Testis (tissue), 5 donors: ENCODE measurements at places on chromosomes 5 and 9.
A peak's percentile ranks its signal among the peaks of the same experiment; 100 is the strongest.

- DNase-seq: no peak
These were observed 60.8 kb downstream of the CSF2 start for GRCh38 chr5:132134384-132134783.

DNA sequence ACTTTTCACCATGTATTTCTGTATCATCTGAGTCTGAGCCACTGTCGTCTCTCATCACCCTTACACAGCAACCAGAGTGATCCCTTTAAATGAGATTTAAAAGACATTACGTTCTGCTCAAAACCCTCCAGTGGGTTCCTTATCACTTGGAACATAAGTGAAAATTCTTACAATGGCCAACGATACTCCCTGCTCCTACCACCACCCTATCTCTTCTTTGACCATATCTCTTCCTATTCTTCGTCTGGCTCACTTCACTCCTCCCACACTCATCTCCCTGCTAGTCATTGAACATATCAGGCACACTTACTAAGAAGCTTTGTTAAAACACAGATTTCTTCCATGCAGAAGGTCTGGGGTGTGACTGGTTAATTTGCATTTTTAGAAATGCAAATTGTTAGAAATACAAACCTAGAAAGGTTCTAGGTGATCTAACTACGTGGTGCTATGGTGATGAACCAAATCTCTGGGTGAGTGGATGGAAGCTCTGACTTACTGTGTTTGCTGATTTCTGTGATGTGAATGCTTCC is 166.6 kb upstream of the CD180 start:
- DNase-seq: no peak

DNA sequence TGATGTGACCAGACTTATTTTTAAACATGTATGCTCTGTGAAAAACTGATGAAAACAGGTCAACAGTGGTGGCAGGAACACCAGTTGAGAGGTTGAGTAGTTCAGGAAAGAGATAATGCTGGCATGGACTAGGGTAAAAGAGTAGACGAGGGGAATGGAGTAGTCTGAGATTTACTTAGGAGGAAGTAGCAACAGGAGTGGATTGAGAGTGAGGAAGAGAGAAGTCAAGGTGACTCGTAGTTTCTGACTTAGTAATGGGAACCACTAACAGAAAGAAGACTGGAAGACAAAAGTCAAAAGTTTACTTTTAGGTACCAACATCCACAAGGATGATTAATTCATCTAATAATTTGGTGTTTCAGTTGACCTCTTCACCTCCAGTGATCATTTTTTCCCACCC is 3.6 kb downstream of the SRA1 start:
- DNase-seq: no peak

DNA sequence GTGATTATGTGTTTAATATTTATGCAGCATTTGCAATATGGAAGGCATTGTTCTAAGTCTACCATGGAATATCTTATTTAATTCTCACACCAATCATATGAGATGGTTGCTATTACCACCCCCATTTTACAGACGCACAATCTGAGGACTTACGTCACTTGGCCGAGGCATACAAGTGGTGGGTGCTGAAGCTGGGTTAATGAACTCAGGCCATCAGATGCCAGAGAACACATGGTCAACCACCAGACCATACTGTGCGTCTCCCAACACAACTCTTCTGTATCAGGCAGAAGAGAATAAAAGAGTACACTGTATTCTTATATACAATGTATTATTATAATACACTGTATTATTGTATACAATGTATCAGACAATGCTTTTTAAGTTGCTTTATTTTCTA is 59.5 kb downstream of the ZNF366 start:
- DNase-seq: peak; percentile 69

GRCh38 chr9:128689820-128690683 is 1.0 kb downstream of the SET start:
- DNase-seq: peak; percentile 58

DNA sequence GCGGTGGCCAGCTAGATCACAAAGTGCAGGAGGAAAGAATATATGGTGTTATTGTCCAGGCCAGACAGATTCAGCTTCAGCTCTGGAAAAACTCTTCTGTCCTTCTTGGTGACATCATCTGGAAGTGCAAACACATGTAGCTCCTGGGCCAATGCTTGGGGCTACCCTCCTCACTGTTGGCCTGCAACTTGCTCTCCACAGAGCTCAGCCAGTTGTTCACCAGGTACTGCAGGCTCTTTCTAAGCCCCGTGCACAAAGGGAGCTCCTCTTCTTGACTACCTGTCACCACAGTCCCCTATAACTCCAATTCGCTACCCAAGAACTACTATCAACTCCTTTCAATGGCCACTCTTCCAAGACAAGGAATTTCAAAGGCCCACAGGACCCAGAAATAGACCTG is 1175.9 kb upstream of the CDH9 start:
- no peak for DNase-seq

- DNase-seq: no peak
These were observed 220.5 kb downstream of the SLC12A2 start for GRCh38 chr5:128304088-128304487.

DNA sequence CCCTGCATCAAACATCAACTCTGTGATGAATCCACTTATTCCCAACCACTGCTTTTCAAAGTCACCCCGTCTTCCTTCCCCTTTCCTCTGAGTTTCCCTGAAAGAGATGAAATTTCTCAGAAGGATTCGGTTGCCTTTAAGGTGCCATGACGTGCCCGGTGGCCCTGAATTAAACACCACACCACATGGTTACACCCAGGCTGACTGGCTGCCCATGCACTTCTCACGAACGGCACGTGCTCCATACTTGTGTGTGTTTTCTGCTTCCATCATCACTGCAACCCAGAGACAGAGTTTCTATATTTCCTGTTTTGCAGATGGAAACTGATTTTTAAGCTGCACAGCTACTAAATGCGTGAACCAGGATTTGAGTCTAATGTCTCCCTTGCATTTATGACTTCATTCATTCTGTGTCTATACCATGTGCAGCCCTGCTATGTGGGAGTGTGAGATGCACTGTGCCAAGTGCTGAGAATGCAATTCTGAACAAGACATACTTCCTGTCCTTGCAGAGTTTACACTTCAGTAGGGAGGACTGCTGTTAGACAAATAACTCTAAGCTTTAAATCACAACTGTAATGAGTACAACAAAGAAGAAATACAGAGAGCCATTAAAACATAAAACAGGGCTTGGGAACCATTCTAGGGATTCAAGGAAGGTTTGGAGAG is 162.9 kb downstream of the NXNL2 start:
- DNase-seq: no peak

DNA sequence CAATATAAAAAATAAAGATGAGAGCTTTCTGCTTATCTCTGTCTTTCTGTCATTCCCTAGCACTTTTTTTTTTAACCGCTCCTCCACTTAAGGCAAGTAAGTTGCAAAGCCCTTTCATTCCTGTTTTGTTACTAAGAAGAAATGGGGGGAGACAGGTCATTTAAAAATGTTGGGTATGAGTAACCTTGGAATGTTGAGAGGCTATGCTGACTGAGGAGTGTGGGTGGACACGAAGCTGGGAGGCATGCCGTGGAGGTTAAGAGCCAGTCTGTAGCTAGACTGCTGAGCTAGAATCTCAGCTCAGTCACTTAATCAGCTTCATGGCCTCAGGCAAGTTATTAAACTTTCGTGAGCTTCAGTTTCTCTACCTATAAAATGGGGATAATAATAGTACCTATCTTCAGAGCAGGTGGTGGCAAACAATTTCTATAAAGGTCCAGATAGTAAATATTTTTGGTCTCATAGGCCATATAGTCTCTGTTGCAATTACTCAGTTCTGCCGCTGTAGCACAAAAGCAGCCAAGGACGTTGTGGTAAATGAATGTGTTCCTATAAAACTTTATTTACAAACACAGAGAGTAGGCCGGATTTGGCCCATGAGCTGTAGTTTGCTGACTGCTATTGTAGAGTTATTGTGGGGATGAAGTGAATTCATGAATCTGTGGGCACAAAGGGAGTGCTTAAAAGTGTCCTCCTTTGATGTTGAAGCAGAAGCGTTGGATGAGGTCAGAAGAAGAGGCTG is 220.0 kb downstream of the GABBR2 start:
- no peak for DNase-seq

DNA sequence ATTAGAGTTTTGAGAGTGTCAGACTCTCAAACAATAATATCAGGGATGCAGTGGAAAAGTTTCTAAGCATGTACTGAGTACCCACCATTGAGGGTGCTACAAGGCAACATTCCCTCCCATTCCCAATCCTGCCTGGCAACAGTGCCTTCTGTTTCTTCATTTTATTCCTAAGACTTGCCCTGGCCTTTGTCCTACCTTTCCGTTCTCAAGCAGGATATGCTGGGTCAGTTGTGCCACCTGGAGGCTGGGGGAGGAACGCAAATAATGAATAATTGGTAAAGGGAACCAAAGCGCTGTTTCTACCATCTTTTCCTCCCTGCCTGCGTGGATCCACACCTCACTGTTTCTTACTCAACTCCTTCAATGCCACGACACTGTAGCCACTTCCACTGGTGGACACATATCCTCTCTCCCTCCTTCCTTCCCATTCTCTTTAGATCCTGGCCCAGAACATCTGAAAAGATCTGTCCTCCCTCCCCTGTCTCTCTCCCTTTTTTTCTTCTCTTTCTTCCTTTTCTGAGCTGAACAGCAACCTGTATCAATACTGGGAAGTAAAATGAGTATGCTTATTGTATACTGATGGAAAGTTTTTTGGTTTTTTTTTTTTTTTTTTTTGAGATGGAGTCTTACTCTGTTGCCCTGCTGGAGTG is 149.5 kb downstream of the C9orf152 start:
- peak; percentile 54 for DNase-seq

- DNase-seq: no peak
These were observed 65.0 kb upstream of the MCCC2 start for GRCh38 chr5:71522151-71522550.

DNA sequence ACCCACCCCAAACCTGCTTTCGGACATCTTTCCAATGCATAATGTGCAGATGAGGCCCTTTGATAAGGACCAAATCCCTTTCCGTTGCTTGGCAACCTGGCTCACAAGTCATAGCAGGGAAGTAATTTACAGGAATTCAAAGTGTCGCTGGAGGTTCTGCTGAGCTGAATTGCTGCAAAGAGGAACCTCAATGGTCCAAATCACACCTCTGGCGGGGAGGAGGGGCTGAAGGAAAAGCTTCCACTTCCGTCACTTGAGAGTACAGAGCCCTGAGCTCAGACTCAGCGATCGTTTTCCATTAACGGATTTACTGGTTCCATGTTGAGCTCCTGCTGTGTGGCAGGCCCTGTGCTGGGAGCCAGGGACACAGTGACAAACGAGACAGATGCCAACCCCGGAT is 99.3 kb downstream of the KCNIP1 start:
- no peak for DNase-seq

DNA sequence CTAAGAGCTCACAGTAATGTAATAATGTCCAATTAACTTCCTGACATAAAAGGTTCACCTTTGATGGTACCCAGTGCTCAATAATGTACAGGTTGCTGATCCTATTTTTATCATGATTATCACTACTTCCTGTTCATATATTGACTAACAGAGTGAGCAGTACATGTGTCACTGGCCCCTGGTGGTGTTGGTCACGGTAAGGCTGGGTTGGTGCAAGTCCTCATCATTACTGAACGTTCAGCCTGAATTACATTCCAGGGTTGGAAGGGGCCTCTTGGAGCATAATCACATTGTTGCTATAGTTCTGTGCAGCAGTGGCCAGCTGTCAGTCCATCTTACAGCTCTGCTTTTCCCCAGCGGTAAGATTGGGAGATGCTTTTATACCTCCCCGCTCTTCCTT is 24.2 kb upstream of the CKMT2 start:
- DNase-seq: no peak

DNA sequence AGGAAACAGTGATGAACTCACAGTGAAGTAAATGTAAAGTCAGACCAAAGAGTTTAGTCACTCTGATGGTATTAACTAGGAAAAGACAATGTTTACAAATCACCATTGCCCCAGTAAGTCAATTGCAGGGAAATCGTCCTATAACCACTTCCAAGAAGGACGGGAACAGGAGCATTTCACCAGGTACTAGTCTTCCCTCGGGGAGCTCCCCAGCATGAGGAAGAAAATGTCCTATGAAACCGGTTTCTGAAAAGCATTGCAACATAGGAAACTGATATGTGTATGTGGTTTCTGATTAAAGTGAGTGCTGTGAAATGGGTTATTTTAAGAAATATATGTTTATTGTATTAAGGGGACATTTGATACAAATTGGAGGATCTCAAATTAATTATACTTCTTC is 626.7 kb upstream of the ADAMTS16 start:
- no peak for DNase-seq

GRCh38 chr9:91143642-91144041 is 218.1 kb downstream of the AUH start:
- DNase-seq: no peak

GRCh38 chr5:26805076-26805475 is 233.3 kb downstream of the CDH9 start:
- no peak for DNase-seq

DNA sequence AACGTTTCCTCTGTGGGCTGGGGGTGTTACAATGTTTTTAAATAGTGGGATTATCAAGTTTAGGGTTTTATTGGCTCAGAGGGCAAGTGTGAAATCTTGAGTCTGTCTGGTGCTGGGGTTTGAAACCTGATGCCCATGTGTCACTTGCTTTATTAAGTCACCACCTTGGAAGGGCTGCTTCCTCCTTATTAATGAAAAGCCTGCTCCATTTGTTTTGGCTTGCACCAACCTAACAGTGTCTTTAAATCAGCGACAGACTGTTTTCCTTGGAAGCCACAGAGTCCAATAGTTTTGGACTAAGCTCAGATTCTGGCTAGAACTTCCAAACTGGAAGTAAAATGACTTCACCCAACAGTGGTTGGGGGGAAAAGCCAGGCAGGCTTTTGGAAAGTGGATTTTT is 10.7 kb upstream of the PALM2AKAP2 start:
- no peak for DNase-seq

- peak; percentile 82 for DNase-seq
These were observed 14.4 kb upstream of the SCGB3A1 start for GRCh38 chr5:180605554-180606214.

DNA sequence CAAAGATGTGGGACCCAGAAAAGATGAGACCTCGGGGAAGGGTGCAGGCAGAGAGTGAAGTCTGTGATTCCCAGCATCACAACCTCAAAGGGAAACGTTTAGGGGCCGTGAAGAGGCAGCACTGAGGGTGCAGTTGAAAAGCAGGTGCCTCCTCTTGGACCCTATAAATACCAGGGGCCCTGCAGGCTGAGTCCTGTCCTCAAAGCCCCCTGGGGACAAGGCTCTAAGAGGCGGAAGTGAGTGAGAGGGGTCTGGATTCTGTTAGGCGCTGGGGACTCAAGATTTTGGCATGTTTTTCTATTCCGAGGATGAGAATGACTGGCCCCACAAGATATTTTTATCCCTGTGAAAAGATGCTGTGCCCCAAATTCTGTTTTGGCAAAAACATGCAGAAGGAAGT is 107.8 kb downstream of the THBS4 start:
- no peak for DNase-seq

DNA sequence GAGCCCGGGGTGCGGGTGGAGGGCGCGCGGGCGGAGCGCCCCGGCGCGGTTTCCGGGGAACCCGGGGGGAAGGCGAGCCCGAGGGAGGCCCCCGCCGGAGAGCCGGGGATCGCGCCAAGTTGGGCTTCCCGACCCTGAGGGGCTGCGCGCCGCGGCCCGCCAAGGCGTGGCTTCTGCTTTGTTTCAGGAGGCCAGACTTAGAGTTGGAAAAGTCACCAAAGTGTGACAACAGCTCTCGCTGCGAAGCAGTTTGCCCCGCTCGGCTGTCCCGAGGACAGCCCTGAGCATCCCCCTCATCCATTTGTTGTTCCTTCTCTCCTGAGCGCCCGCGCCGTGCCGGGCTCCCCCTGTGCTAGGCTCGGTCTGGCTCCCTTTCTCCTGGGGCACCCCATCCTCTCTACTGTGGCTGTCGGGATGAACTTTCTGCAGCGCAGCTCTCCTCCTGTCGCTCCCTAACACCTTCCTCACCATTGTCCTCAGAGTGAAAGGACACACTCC is 410 bp downstream of the GLIPR2 start:
- no peak for DNase-seq
